ENCODE measurements at places on chromosomes 1 and 21.

DNA sequence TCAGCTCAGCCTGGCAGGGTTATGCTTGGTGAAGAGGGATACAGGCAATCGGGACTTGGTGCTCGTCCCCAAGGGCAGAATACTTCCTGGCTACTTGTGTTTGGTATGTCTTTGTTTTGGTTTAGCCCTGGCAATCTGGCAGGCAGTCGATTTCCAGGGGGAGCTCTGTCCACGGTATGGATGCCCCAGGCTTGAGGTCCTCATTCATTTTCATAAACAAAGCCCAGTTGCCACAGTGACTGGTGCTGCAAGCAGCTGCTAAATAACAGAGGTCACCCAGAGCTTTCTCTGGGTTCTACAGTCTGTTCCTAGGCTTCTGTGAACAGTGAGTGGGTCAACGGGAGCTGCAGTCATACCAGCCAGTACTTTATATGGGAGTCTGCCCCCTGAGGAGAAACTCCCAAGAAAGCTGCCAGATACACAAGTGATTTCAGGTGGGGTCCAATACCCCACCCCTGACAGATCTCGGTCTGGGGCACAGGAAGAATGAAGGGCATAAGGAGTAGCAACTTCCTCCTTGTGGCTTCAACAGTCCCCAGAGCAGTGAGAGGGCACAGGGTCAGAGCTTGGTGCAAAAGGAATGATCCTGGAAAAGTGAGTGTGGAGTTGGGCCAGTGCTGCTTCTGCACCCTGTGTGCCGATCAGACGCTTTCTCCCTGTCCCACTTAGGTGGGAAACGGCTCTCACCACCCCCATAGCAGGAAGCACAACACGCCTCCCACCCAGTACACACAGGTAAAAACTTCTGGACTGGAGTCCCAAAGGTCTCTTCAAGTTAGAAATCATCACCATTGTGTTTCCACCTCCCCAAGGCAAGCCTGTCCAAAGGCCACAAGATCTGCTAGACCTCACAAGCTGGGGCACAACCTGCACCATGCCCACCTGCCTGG, 55.5 kb downstream of the TGFBR3 start:
- no peak for DNase-seq

- DNase-seq, result no peak
These were observed 5.2 kb upstream of the VSIG8 start for GRCh38 chr1:159867664-159868026.

- DNase-seq, result no peak
These were observed 23.2 kb downstream of the C1orf94 start for GRCh38 chr1:34199927-34200326.

DNA sequence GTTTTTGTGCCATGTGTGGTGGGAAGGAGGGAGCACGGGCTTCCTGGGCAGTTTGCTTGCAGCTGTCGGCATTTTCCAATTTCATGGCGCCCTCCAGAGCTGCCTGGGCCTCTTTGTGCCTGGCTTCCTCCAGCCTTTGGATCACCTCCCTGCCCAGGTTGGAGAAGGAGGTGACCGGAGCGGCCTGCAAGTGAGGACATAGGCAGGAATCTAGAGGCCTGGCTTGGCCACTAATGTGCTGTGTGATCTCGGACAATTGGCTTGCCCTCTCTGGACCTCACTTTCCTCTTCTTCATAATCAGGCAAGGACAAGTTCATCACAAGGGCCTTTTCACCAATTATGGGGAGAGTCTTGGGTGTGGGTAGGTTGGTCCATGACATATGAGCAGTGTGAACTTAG, 245.1 kb downstream of the MATN1 start:
- DNase-seq, result no peak

GRCh38 chr1:160108888-160109662, 6.5 kb upstream of the ATP1A2 start:
- DNase-seq, result peak; percentile 45

DNA sequence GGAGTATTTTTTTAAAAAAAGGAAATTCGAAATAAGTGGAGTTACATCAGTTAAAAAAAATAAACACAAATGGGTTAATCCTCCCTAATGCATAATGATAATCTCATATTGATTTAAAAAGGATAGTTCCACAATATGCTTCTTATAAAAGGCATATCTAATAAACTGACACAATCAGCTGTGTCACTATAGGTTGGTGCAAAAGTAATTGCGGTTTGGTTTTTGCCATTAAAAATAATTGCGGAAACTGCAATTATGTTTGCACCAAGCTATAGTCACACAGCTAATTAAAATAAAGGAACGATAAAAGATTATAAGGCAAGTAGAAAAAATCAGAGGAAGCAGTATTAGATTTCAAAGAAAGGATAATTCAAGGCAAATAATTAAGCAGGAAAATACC, 21.0 kb upstream of the IFI44L start:
- no peak for DNase-seq

DNA sequence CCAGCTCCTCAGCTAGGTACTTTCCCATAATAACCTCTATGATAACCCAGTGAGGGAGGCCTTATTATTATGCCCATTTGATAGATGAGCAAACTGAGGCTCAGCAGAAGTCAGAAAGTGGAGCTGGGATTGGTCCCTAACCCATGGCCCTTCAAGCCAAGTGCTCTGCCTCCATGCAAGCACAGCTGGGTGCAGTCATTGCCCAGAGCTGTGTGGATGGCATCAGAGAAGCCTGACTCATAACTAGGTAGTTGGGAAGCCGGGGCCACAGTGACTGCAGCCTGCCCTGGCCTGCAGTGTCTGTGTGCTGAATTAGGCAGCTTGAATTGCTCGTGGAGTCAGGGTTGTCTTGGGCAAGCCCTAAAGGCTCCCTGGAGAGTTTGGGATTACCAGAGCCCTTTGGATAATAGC, 89.9 kb upstream of the SLC2A1 start:
- no peak for DNase-seq
